Activated CD8-positive, alpha-beta memory T cell treated with anti-CD3 and anti-CD28 coated beads for 1 hour (primary cell): ENCODE measurements at places on chromosomes 16 and 17.

DNA sequence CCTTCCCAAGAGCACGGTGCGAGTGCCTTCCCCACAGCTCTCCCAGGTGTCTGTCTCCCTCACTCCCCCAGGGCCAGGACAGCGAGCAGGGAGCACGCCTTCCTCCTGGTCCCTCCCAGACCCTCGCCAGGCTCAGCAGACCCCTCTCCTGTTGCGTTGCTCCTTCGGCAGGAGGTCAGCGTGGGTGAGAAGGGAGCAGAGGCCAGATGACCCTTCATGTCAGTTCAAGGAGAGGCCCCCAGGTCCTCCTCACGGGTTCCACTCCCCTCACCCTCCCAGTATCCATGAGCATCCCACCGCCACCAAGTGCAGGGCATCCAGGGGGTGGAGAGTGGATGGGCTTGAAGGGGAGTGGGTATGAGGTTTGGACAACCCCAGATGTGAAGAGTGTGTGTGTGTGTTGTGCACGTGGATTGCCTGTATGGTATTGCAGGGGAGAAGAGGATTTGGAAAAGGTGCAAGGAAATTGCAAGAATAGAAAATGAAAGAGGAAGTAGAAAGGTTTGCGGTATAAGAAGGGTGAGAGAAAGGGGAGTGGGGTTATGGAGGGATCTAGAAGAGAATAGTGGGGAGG lies 17.7 kb downstream of the SGCA start:
- no peak for DNase-seq

- peak; percentile 21 for DNase-seq
Measured at GRCh38 chr16:58306327-58306726, 11.5 kb upstream of the PRSS54 start.

DNA sequence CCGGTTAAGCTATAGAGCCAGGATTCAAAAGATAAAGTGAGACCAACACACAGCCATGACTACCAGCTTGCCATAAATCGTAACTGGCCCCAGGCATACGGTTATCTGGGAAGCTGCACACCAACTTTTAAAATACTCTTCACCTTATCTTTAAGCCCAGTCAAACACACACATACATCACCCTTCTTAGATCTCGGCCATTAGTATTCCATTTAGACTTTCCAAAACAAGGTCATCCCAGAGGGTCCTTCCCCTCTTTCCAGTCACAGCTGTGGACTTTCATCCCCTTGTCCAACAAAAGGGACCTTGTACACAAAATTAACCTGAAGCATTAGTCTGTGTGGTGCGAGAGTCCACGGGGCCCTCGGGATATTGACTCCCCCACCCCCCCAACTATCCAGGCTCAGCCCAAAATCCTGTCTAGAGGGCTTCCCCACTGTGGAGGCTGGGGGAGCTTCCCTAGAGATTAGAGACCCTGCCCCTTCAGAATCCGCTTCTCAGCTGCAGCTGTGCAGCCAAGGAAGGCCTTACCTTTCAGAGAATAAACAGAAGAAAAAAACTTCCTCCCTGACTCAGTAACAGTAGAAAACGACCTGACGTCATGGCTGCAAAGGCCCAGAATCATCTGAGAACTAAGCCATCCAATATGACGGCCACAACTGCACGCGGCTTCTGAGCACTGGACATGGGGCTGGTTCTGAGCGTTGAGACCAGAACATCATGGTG lies 9.9 kb downstream of the ZFHX3 start:
- DNase-seq: no peak

DNA sequence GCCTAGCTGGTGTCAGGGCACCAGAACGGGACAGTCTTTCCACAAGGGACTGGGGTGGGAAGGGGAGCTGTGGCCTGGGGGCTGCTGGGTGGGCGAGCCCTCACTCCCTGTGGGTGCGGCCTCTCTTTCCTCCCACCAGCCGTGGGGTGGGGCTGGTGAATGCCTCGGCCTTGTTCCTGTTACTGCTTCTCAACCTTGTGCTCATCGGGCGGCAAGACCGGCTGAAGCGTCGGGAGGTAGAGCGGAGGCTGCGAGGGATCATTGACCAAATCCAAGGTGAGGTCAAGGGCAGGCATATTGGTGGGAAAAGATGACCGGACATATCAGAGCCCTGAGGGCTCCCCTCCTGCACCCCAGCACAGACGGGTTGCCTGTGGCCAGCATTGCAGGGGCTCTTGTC lies 29.2 kb downstream of the CASKIN2 start:
- no peak for DNase-seq

DNA sequence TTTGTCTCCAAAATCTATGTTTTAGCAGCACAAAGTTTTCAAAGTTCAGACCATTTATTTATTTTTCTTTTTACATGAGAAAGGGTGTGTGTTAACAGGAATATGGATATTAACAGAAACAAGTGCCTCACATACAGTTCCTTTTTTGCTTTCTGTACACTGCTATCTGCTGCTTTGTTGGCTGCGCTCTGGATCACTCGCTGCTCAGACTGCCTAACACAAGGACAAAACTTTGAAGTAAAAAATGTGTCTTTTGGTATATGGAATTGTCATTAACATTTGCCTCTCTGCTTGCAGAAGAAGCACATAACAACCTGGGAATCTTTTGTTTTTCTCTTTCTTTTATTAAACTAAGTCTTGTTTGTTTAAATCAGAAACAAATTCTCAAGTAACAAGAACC lies 262.8 kb downstream of the ZFHX3 start:
- DNase-seq: no peak

- no peak for DNase-seq
Measured at GRCh38 chr17:13572581-13572980, 29.1 kb downstream of the HS3ST3A1 start.

DNA sequence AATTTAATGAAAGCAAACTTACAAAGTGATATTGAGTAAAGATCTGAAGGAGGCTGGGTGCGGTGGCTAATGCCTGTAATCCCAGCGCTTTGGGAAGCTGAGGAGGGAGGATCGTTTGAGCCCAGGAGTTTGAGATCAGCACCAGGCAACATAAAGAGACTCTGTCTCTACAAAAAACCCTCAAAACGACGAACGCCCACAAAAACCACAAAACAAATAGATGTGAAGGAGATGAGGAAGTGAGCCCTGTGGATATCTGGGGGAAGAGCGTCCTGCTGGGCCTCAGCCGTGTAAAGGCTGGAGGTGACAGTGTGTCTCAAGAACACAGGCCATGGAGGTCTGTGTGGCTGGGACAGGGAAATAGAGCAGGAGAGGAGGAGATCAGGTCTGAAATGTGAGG lies 68.8 kb downstream of the ITFG1 start:
- no peak for DNase-seq

GRCh38 chr17:40355123-40355803 lies 9.3 kb downstream of the GJD3 start:
- DNase-seq: peak; percentile 71

DNA sequence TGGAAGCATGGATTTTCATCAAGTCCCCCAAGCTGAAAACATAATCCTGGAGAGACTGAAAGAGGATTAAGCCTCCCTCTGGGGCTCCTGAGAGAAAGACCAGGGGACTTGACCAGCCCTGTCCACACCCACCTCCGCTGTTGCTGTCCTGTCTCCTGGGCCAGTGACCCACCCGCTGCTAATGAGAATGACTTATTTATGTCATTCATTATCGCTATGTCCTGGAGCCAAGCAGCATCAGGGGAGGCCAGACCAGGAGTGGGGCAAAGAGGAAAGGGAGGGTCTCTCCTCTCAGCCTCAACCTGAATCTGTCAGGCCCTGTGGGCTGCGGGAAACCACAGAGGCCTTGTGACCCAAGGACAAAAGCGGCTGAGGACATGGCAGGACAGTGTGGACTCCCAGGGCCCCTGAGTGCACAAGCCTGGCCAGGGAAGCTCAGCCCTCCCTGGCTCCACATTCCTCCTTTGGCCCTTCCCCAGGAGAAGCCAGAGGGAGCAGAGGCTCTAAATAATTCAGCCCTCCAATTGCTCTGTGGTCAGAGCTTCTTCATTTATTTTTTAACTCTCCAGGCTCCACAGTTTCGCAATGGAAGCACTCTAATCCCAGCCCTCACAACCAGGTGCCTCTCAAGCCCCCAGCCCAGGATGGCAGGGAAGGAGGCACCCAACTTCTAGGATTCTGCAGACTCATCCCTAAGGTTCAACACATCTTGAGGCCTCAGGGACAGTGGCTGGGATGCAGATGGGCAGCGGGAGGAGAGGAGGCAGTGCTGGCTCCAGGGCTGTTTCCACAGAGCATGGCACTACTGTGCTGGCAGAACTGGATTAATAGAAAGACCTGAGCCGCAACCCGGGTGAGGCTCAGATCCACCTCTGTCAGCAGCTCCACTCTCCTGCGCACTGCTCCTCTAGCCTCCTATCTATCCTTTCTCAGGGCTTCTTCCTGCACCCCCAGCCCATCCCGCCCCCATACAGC lies 19.1 kb downstream of the CUEDC1 start:
- no peak for DNase-seq

DNA sequence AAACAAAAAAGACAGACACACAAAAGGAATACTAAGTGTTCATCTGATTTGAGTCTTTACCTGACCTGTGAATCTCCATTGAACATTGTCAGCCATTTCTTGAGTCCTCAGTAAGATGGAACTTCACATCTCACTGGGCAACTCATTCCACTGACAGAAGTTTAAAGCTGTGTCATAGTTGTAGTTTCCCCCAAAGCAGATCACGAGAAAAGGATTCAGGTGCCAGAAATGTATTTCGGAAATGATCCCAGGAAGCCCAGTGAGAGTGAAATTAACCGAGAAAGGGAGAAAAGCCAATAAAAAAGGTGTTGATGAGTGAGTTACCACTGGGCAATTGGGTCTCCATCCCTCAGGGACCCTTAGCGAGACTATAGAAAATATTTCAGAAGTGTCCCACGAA lies 6.5 kb downstream of the CHD9 start:
- DNase-seq: no peak

- no peak for DNase-seq
Measured at GRCh38 chr17:47866941-47867340, 16.0 kb upstream of the SP6 start.

GRCh38 chr17:40351359-40352236 lies 12.9 kb downstream of the GJD3 start:
- no peak for DNase-seq

DNA sequence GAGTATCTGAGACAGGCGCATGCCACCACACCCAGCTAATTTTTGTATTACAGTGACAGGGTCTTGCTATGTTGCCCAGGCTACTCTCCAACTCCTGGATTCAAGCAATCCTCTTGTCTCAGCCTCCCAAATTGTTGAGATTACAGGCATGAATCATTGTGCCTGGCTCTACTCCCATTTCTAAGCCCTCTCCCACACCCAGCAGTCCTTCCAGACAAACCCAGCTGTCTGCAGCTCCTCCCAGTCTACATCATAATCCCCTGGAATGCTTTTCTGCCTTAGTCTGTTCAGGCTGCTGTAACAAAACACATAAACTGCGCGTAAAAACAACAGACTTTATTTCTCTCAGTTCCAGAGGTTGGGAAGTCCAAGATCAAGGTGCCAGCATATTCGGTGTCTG lies 144.5 kb downstream of the GRIN2A start:
- no peak for DNase-seq

DNA sequence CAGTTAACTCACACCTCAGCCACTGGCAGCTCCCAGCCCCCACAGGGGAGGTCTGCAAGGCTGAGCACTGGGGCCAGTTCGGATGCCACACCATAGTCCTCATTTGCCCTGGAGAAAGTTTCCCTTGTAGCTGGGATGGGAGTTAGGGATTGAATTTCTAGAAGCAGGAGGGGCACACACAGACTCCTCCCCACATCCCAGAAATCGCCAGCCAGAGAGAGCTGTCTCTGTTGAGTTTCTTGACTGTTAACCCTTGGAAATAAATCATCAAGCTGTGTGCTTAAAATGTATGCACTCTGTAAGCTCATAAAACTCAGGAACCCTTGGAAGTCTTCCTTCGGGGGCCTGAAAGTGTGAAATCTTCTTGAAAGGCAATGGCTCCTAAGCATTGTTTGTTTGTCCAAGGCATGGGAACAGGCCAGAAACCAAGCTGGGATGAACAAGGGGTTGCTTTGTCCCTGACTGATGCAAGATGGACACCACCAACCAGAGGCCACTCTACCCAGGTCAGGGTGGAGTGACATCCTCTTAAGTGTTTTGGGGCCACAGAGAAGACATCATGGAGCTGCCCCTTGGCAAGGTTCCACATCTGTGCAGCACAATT lies 394 bp upstream of the PRM3 start:
- DNase-seq: no peak

DNA sequence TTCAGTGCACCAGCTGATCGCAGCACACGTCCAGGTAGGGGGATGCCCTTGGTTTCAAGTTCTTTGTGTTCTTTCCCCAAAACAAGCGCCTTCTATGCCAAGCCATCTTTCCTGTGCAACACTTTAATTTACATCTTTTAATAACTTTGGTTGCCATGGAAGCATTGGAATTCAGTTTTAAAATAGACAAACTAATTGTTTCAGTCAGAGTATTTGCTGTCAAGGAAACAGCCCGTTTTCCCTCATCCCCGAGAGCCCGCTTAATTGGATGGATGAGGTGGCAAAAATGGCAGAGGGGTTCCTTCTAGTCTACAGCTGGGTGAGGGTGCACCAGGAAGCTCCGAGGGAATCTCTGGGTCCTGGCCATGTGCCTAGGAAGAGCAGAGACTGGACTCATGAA lies 793.7 kb upstream of the EEF2KMT start:
- DNase-seq: no peak
